HT1080 (cell line): ENCODE measurements at places on chromosomes 6 and 20. TPM values are rescaled to one million over a fixed set of nuclear protein-coding genes. Genes with fewer than 3 reads are reported as not detected.

Gene SLC17A1
- total RNA-seq = not detected in 2 replicates

Gene CALHM5
- total RNA-seq = 1.0 and 1.3 TPM in 2 replicates

Gene LINC00237
- total RNA-seq = not detected in 2 replicates

Gene LY6G5B
- total RNA-seq = 0.88 and 2.6 TPM in 2 replicates

Gene IL17A
- not detected in 2 replicates for total RNA-seq

Gene GHRH
- total RNA-seq = not detected in 2 replicates

Gene FOXO3
- total RNA-seq = 8.7 and 11.5 TPM in 2 replicates

Gene RIPOR2
- total RNA-seq = not detected in 2 replicates

Gene MAS1L
- total RNA-seq = not detected in 2 replicates

Gene TRIM40
- total RNA-seq = not detected in 2 replicates

Gene TCF21
- total RNA-seq = 0.03 TPM in 1 of 2 replicates, not detected in the other

Gene GTPBP2
- total RNA-seq = 32.5 and 33.7 TPM in 2 replicates

Gene FNDC1
- total RNA-seq = not detected in 2 replicates

Gene SLC17A9
- not detected in 2 replicates for total RNA-seq

Gene C20orf144
- total RNA-seq = 0.16 TPM in 1 of 2 replicates, not detected in the other

Gene DEFB132
- total RNA-seq = not detected in 2 replicates

Gene LZTS3
- 4.5 TPM in 2 replicates for total RNA-seq

Gene KIF25
- total RNA-seq = not detected in 2 replicates

Gene UNC5CL
- total RNA-seq = 0.16 and 0.37 TPM in 2 replicates

Gene EPPIN
- not detected in 2 replicates for total RNA-seq

Gene ZNF311
- total RNA-seq = 0.40 and 0.51 TPM in 2 replicates

Gene C20orf96
- 0.23 and 0.50 TPM in 2 replicates for total RNA-seq

Gene WFDC5
- not detected in 2 replicates for total RNA-seq

Gene BPIFA2
- total RNA-seq = not detected in 2 replicates

Gene NKX2-4
- total RNA-seq = 1.8 and 3.1 TPM in 2 replicates

Gene CDSN
- not detected in 2 replicates for total RNA-seq

Gene CST4
- not detected in 2 replicates for total RNA-seq

Gene SPATA25
- total RNA-seq = 0.33 and 0.34 TPM in 2 replicates

Gene LGSN
- not detected in 2 replicates for total RNA-seq

Gene ELOVL4
- total RNA-seq = 0.47 and 0.66 TPM in 2 replicates

Gene LHFPL5
- 0.70 TPM in 1 of 2 replicates, not detected in the other for total RNA-seq

Gene TAAR1
- total RNA-seq = not detected in 2 replicates

Gene SEL1L2
- total RNA-seq = not detected in 2 replicates

Gene PPARD
- 11.1 and 13.4 TPM in 2 replicates for total RNA-seq

Gene PRR3
- 12.7 and 21.4 TPM in 2 replicates for total RNA-seq

Gene RFX6
- total RNA-seq = not detected in 2 replicates

Gene OR2J3
- total RNA-seq = not detected in 2 replicates

Gene SLC22A2
- not detected in 2 replicates for total RNA-seq

Gene CCN5
- total RNA-seq = not detected in 2 replicates

Gene FAM217A
- not detected in 2 replicates for total RNA-seq
